Mesothelial cell of epicardium (in vitro differentiated cells): ENCODE measurements at places on chromosomes 1 and 21.

GRCh38 chr1:221739018-221739676 is 2.7 kb downstream of the DUSP10 start:
- no peak for DNase-seq

DNA sequence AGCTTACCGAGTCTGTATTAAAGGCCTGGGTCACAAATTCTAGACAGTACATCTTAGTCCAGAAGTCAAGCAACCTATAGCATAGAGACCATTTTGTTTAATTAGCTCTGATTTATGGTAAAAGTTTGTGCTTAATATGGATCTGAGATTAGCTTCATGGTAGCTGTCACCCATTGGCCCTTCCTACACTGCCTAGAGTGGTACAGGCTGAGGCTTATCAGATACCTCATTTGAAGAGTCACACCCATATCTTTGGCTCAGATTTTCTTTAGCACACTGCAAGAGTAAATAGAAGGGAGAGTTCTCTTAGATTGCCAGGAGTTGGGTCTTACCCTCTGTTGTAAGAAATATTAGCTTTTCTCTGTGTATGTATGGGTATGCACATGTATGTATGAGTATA is 3.6 kb downstream of the AK4 start:
- no peak for DNase-seq

GRCh38 chr1:174726167-174726879 is 273.4 kb upstream of the CACYBP start:
- no peak for DNase-seq

- DNase-seq, result no peak
These were observed 37.4 kb downstream of the AK5 start for GRCh38 chr1:77319036-77319705.

GRCh38 chr1:11193376-11193775 is 4.2 kb downstream of the ANGPTL7 start:
- no peak for DNase-seq

DNA sequence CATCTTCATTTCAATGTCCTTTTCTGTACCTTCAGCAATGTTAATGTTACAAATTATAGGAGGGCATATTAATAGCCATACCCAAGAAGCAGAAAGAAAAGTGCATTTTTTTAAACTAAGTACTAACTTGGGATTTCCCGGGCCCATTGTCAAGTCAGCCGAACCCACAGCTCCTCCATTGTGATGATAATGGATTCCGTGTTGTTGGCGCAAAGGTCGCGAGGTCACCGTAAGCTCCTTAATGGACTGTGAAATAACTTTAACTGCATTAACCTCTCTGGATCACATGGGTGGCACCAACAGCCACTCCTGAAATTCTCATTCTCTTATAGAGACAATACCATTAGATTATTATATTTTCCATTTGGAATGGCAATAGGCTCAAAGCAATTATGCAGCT is 250.6 kb upstream of the RRP15 start:
- DNase-seq, result no peak

DNA sequence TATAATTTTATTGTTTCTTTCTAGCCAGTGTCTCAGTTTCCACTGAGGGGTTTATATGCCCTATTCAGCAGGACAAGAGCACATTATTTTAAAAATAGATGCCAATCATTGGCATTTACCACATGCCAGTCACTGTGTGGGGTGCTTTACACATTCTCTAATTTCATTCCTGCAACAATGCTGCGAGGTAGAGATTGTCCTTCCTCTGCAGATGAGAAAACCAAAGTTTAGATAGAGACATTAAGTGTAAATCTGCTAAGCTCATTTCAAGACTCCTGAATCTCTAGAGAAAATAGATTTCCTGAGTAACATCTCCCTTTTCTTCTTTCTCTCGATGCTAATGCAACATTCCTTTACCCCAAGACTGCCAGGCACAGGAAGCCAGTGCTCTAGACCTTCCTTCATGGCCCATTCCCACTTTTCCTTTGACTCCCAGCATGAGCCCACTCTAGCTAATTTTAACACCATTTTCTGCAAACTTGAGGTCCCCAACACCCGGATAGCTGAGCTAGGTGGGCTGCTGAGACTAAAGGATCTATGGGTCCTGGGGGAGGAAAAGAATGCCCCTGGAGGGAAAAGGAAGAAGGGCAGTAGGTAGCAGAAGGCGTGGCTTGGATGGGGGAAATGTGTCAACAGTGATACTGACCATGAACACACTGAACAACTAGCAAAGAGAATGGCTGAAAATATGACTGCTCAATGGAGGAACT is 50.0 kb downstream of the SH3GLB1 start:
- DNase-seq, result no peak

DNA sequence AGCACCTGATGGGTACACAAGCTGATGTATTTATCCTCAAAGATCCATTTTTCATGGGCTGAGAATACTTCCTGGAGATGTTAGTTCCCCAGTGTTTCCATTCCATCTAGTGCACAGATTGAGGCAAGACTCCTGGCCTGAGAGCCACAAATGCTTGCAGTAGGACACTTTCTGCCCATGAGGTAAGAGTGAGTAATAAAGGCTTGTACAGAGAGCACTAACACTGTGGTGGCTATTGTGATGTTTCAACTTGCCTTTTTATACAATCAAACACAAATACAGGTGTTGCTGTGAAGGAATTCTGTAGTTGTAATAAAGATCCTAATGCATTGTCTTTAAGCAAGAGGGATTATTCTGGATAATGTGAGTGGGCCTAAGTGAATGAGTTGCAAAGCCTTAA is 186.1 kb upstream of the ADAMTS5 start:
- DNase-seq, result no peak

DNA sequence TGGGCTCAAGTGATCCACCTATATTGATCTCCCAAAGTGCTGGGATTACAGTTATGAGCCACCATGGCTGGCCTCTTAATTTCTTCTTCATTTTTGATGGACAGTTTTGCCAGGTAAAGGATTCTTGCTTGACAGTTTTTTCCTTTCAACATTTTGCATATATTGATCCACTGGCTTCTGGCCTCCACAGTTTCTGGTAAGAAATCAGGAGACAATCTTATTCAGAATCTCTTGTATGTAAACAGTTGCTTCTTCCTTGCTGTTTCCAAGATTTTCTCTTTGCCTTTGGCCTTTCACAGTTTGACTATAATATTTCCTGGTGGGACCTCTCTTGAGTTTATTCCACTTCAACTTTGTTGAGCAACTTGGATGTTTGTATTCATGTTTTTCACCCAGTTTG is 20.1 kb upstream of the KLF18 start:
- DNase-seq, result no peak

DNA sequence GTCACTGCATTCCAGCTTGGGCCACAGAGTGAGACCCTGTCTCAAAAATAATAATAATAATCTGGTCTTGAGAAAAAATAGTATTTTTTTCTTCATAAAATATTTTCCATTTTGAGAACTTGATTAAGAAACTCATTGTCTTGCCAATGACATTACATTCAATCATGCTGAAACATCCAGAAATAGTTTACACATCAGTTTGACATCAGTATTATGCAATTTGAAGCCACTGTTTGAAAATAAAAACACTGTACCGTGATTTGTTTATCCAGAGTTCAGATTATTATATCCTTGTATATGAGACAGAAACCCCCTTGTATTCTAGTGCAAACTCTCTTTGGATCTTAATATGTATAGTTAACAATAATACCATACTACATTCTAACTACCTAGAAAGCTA is 6.9 kb downstream of the FMO2 start:
- DNase-seq, result no peak

- DNase-seq, result no peak
These were observed 21.2 kb upstream of the BCAR3 start for GRCh38 chr1:93702828-93703183.

DNA sequence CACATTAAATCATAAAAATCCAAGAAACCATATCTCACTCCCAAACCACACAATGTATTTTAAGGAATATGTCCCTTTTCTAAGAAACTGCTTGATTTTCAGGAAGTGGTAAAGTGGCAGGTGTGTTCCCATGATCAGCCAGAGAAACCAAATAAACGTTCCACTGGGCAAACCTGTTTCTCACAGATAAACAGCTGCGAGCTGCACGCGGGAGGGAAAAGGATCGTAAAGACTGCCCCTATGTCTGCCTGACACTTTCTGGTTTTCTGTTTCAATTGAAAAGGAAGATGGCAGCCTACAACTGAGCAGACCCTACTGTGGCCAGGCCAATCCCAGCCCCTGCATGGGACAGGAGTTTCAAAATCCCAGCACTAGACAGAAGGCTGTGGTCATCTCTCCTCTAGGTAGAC is 36.6 kb downstream of the HIVEP3 start:
- no peak for DNase-seq

DNA sequence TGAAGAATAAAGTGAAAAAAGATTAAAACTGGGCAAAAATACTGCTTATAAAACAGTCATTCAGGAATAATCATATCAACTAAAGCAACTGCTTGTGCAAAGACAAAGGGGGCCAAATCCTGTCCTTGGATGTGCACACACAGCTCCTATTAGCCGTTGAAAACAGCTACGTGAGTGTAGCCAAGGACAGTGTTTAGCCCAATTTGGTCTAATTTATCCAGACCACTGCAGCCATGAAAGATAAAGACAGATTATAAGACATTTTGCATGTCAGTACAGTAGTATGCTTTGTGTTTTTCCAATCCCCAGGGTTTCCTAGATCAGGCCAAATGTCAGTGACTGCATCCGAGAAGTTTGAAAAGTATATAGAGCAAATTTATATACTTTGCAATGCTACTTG is 146.3 kb upstream of the PKN2 start:
- no peak for DNase-seq

- DNase-seq, result no peak
These were observed 324.9 kb upstream of the SNX7 start for GRCh38 chr1:98336472-98337083.

- no peak for DNase-seq
These were observed 126.5 kb downstream of the AKT3 start for GRCh38 chr1:243723458-243724043.

DNA sequence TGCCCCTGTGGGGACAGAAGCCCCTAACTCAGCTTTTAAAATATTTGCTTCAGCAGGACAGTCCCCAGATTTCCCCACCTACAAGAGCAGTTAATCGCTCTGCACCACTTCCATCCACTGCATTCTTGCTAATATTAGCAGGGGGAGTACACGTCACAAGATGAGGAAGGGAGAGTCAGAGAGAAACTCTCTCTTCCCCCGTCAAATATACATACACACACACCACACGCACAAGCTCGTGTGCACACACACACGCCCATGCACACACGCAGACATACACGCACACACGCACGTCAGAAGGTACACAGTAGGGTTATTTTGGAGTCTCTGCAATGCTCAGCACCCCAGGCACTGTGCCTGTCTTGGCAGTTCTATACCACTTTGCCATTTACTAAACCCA is 2.1 kb downstream of the CLCA1 start:
- no peak for DNase-seq

GRCh38 chr1:106178791-106179190 is 877.7 kb upstream of the PRMT6 start:
- no peak for DNase-seq

DNA sequence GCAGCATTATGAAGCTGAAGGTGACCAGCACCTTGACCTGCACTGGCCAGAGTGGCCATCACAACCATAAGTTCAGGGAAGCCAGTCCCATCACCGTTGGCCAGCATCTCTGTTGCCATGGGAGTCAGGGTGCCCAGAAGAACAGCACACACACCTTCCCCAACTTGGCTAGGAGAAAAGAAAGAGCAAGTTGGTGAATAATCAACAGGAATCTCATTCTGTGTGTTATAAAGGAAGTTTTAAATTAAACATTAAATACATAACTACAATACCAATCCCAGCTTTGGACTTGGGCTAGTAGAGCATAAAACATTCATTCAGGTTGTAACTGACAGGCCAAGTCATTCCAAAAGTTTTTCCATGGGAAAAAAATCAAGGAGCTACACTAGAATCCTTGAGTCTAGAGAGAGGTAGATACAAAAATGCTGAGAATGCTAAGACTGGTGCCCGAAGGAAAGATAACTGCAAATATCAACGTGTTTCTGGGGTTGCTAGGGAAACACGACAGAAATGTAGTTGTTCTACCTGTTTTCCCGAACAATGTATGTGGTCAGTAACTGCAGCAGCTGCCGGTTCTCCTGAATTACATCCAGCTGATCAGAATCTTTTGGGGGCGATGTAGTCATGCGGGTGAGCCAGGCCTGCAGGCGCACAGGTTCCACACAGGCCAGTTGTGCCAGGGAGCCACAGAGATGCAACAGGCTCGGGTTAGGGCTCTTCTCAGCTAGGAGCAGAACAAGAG is 45.6 kb downstream of the UBR4 start:
- no peak for DNase-seq

DNA sequence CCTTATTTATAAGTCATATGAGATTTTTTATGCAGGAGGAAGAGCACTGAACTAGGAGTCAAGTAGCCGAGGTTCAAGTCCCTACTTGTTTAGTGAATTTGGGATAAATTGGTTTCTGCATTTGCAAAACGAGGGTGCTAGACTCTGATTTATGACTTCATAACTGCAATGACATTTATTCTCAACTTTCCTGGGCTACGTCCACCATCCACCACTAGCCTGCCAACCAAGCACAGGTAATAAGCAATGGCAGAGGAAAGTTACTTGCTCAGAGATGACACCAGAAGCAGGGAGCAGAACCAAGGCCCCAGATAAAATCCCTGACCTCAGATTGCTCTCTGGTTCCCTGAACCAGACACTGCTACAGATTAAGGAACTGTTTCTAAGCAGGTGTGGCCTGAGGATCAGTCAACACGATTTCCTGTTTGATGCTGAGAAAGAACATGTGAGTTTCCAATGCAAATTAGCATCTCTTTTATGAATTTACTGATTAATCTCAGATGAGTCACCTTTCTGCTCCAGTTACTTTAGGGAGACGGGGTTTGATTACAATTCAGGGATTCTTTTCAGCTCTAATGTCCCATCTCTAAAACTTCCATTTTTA is 52.7 kb downstream of the PLPP3 start:
- no peak for DNase-seq

GRCh38 chr1:9676815-9677393 is 25.4 kb downstream of the PIK3CD start:
- no peak for DNase-seq
